ENCODE measurements at places on chromosomes 3 and 15. TPM values are rescaled to one million over a fixed set of nuclear protein-coding genes. Genes with fewer than 3 reads are reported as not detected.

DNA sequence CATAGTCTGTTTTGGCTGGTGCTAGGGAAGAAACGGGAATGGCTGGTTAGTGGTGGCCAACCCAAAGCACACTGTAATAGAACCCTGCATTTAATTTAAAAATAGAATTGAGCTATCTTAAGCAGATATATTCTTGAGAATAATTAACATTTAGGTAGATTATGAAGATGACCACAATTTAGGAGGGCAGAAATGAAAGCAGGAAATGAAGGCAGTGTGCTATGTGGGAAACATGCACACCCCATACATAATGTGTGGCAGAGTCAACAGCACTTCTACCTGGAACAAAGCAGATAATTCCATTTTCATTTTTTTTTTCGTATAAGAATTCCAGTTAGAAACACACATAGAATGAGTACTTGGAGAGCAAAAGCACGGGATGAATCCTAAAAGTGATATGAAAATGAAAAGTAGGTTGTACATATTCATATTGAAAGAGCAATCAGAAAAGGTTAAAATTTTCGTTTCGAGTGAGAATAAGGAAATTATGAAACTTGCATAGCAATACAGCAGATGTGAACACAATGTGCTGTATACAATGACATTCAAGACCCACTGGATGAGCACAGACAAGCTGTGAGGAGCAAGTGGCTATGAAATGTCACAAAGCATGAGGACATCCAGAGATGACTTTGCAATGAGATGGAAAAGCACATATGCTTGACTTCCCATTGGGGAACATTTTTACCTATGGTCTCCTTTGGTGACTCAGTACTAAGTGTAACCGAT, 102.6 kb downstream of the TFG start:
- DNase-seq = no peak

Gene CD276
- 41.4 TPM for total RNA-seq

GRCh38 chr3:171396048-171396447, 64.2 kb downstream of the TNIK start:
- DNase-seq = peak; percentile 22

DNA sequence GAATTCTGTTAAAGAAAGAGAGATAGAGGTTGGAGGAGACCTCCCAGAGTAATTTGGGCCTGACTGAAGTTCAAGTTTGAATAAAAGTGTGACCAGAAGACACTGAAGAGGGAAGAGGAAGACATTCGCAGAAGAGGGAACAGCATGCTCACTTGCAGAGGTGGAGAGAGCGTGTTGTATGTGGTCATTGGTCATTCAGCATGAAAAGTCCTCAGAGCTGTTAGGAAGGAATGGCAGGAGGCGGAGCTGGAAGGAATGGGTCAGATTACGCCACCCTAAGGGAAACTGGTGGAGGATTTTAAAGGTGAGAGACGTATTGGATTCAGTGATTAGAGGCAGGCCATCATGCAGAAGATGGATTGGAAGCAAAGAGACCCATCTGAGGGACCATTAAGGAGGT, 41.6 kb downstream of the IQCH start:
- DNase-seq = no peak

DNA sequence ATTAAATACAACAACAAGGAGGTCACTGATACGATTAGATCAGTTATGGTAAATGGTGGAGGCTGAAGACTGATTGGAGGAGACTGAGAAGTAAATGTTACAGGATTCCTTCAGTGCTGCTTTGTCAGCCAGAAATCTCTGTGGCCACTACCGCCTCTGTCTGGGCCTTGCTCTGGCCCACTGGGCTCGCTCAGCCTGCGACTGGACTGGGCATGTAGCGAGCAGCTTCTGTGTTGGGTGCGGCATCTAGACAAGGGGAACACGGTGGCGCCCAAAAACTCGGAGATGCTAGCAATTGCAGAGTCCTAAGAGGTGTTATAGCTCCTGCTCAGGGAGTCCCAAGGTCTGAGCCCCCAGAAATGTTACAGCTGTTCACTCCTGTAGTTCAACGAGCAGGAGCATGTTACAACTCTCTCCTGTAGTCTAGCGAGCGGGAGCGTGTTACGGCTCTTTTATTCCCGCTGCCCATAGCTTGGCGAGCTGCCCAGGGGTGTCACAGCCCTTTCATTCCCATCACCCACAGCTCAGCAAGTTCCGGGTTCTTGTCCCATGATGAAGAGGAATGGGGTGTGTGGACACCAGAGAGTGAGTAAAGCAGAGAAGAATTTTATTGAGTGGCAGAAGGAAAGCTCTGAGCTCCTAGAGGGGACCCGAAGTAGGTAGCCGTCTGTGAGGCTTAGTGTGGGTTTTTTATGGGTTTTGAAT, 24.7 kb downstream of the SLC15A2 start:
- no peak for DNase-seq

- DNase-seq = no peak
These were observed 1.9 kb upstream of the ADPGK start for GRCh38 chr15:72785432-72785831.

DNA sequence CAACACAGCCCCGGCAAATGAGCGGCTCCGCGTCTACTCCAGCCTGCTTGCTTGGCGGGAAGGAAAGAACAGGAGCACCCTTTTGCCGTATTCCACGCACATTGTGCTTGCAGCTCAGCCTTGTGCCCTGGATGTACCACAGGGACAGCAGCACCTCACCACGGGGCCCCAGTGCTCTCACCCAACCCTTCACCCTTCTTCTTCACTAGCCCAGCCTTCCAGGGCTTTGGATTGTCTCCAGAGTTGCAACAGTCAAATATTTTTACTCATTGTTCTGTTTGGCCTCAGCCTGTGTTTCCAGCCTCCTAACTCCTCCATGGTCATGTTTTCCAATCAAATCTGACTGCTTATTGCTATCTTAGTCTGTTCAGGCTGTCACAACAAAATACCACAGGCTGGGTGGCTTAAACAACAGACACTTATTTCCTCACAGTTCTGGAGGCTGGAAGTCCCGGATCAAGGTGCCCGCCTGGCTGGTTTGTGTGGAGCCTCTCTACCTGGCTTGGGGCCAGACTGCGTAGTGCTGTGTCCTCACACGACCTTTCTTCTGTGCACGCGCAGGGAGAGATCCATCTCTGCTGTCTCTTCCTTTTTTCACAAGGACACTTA, 79.2 kb upstream of the ABHD17C start:
- peak; percentile 77 for DNase-seq

- DNase-seq = no peak
These were observed 49.6 kb downstream of the MAP6D1 start for GRCh38 chr3:183775781-183776180.

GRCh38 chr3:50120364-50121071, 31.8 kb downstream of the RBM5 start:
- DNase-seq = no peak

- peak; percentile 24 for DNase-seq
These were observed 41.6 kb upstream of the DLG1 start for GRCh38 chr3:197339841-197340520.

Gene CHST14
- total RNA-seq = 6.7 TPM

DNA sequence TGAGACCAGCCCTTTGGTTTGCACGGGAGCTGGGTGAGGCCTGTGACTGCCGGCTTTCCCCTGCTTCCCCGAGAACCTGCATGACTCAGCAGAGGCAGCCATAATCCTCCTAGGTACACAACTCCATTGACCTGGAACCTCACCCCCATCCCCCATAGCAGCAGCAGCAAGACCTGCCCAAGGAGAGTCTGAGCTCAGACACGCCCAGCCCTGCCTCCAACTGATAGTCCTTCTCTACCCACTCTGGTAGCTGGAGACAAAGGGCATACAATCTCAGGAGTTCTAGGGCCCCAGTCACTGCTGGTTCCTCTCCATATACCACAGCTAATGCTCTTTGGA, 141.0 kb upstream of the ARHGEF26 start:
- DNase-seq = no peak

DNA sequence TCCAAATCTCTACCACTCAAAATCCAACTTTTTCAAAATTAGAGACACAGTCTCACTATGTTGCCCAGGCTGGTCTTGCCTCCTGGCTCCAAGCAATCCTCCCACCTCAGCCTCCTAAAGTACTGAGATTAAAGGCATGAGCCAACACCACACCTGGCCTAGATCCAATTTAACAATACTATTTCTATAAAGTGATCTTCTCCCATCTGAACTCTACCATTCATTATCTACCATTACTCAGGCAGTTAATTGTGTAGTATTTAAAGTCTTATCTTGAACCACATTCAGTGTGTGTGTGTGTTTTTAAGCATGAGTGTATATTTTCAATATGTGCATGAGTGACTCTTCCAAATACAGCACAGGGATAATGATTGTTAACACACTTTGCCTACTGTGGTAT, 77.0 kb downstream of the INO80 start:
- no peak for DNase-seq

Gene CLDN1
- total RNA-seq = 0.44 TPM

Measured in lung microvascular endothelial cell (primary cell).